ENCODE measurements at places on chromosomes 1 and 21. TPM values are rescaled to one million over a fixed set of nuclear protein-coding genes. Genes with fewer than 3 reads are reported as not detected.

DNA sequence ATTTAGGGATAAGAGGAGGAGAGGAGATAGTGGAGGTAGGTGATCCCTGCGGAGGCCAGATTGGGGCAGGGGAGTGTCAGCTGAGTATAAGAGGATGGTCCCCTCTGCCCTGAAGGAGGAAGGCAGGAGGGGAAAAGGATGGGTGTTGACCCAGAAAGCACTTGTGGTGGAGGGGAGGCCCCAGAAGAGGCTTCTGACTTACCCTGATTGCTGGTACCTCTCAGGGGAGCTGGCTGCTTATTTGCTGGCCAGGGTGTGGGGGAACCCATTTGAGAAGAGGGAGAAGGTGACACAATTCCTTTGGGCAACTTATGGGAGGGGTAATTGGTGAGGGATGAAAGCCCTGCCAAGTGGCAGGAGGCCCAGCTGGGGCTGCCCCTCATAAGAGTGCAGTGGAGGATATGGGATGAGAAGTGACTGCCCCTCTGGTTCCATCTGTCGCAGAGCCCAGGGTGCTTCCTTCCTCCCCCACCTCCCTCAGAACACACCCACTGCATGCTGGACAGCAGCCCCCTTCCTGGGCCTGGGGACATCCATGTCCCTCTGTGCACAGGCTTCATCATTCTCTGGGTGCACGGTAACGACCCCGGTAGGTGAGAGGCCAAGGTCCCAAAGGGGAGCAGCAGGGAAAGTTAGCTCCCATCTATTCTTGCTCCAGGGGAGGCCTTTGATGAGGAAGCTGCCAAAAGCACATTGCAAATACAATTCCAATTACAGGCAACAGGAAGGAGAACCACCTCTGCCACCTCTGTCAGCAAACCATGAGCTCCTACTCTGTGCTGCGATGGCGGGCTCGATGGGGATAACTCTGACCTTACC, 1.4 kb upstream of the PCSK9 start:
- no peak for DNase-seq

DNA sequence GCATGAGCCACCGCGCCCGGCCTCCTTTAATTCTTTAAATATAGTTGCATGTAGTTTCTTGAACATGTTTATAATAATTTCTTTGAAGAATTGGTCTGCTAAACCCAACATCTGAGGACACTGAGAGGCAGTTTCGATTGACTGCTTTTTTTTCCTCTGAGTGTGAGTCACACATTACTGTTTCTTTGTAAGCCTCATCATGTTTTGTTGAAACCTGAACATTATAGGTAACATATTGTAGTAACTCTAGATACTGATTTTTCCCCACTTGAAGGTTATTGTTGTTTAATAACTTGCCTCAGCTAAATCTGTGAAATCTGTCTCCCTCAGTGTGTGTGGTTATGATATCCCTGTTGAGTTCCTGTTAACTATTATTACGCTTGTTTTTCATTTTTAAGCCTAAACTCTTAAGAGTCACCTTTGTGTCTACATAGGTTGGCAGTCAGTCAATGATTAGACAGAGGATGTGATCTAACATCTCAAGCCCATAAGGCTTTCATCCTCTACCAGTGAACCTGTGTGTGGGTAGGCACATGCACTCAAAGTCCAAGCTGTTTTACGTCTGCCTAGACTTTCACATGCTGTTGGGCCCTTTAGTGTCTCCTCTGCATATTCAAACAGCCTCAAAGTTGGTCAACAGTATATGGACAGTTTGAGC, 155.5 kb downstream of the KCNH1 start:
- DNase-seq = no peak

Gene TACSTD2
- total RNA-seq = 2.2 TPM

DNA sequence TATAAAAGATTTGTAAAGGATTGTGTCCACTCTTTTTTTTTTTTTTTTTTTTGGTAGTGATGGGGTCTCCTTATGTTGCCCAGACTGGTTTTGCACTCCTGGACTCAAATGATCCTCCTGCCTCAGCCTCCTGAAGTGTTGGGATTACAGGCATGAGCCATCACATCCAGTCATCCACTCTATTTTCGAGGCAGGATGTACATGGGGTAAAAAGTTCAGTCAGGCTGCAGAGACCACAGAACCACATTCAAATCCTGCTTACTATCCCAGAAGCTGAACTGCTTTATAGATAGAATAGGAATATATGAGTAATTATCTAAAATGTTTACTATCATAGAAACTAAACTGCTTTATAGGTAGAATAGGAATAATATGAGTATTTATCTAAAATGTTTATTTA, 26.0 kb upstream of the KCNK2 start:
- DNase-seq = no peak

DNA sequence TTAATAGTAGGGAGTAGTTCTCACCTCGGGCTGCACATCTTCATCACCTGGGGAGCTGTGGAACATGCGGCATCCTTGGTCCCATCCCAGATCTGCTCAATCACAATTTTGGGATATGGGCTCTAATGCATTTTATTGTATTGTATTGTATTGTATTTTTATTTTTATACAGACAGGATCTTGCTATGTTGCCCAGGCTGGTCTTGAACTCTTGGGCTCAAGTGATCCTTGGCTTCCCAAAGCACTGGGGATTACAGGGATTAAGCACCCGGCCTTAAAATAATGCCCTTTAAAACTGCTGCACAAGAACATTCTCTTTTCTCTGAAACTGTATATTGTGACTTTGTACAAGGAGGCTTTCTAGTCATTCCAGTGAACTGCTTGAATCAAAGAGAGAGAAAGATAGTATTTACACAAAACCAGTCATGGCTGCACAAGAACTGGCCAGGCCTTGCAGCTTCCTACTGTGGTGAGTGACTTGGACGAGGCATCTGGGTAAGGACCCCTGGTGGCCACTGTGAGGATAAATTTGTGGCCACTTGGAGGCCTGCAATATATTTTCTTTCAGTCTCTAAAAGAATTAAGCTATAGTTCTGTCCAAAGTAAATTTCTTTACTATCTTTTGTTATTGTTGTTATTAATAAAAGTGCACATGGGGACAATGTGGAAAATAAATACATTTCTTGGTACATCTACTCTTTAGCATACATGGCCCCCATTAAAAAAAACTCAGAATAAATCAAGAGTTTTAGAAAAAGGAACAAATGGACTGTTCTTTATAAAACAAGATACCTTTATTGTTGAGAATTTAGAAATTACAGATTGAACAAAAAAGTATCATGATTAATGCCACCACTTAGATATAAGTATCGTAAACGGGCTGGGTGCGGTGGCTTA, 48.0 kb downstream of the TBCE start:
- no peak for DNase-seq

GRCh38 chr1:197675583-197676208, 99.6 kb downstream of the DENND1B start:
- DNase-seq = no peak

DNA sequence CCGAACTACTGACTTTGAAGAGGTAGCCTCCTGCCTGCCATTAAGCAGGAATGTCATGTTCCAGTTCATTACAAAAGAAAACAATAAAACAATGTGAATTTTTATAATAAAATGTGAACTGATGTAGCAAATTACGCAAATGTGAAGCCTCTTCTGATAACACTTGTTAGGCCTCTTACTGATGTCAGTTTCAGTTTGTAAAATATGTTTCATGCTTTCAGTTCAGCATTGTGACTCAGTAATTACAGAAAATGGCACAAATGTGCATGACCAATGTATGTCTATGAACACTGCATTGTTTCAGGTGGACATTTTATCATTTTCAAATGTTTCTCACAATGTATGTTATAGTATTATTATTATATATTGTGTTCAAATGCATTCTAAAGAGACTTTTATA, 159.8 kb upstream of the SGIP1 start:
- DNase-seq = no peak

Gene RPE65
- total RNA-seq = not detected

All from esophagus muscularis mucosa (tissue), 4 donors.